ENCODE measurements at places on chromosomes 5 and 9.

- no peak for DNase-seq
These were observed 346.0 kb downstream of the KDM4C start for GRCh38 chr9:7103771-7104170.

DNA sequence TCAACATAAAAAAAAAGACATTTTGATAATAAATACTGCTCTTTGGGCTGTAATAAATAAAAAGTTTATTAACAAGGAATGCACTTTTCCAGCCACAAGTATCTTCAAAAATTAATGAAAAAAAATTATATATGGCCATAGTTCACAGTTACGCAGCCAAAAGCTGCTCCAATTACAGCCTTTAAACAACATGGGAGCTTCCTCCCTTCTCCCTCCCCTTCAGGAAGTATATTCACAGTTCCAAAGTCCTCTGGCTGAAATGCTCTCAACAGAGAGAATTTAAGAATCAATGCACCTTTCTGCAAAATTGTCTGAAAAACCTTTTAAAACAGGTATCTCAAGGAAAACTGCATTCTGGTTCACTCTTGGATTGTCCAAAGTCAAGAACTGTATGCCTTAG is 5.9 kb downstream of the PLK2 start:
- DNase-seq = no peak

- no peak for DNase-seq
These were observed 129.3 kb downstream of the GRIA1 start for GRCh38 chr5:153619771-153620170.

- no peak for DNase-seq
These were observed 731.5 kb downstream of the TLE1 start for GRCh38 chr9:80957801-80958200.

DNA sequence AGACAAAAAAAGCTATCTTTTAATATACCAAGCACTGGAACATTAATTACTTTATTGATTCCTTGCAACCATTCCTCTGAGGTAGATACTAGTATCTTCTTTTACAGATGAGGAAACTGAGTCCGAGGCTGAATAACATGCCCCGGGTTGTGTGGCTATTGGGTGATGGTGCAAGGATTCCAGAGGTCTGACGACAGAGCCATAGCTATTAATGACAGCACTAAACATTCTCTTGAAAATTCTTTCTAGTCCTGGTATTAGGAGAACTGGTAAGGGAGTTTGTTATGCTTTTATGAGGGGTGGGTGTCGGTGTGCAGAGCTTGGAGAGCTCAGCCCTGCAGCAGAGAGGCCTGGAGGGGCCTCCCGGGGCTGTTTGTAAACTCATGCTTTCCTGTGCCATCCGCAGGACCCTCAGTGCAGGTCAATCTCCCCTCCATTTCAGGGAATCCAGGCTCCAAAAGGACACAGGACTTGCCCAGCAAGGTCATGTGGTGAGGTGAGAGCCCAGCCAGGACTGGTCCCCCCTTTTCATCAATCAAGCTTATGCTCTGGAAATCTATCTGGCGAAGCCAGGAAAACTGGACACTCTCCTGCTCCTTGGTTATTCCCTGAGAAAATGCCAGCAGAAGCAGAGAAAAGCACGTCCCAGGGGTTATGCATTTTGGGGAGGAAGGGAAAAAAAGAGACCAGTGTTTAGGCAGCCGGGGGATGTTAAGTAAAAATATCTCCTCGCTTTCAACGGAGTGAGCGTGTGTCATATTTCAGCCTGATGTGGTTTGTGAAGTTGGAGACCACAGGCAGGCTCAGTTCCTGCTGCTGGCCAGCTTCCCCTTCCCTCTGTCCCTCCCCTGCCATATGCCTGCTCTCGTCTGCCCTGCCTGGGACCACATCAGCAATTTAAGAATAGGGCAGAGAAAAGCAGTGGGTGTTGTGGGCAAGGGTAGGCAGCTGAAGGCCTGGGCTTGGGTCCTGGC is 3.7 kb downstream of the GSN start:
- DNase-seq = no peak

DNA sequence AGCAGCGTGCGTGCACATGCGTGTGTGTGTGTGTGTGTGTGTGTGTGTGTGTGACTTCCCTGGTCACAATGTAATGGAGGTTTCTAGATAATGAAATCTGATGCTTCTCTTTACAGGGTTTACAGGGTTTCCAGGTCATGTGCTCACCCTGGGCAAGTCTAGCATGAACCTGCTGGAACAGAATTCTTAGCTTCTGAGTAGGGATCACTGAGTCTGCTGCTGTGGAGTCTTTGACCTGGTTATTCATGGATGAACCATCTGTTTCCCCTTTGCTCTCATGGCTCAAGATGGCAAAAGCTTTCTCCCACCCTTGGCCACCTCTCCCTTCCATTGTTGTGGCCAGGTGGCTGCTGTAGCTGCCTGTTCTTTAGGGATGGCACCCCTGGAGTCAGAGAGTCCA is 111.6 kb upstream of the SHB start:
- DNase-seq = no peak

GRCh38 chr9:108058135-108058814 is 568.7 kb upstream of the KLF4 start:
- no peak for DNase-seq

DNA sequence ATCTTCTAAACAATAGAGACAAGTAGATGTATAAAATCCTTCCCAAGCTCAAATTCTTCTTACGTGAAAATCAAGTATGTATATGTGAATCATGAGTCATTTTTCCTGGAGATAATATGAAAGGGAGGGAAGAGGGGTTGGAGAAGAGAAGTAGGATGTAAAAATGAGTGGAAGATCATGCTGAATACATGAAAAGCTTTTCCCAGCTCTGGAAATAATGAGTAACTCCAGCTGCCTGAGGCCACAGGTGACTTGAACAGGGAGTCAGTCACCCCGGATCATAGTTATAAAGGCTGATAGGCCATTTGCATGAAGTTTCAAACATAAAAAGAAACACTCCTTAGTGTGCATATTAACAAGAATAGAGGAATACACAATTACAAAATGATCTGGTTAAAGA is 486.7 kb downstream of the EFNA5 start:
- DNase-seq = no peak

DNA sequence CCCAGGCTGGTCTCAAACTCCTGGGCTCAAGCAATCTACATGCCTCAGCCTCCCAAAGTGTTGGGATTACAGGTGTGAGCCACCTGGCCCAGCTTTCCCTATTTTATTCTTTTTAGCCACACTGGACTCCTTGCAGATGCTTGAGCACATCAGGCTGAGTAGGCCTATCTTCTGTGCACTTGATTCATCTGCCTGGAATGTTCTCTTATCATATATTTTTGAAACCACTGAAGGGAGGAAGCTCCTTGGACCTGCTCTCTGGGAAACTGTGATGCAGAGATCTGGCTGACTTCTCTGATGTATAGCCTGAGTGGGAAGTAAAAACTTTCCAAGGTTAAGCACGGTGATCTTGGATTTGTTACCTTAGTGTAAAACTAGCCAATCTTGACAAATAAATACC is 6.5 kb upstream of the MAT2B start:
- DNase-seq = no peak

DNA sequence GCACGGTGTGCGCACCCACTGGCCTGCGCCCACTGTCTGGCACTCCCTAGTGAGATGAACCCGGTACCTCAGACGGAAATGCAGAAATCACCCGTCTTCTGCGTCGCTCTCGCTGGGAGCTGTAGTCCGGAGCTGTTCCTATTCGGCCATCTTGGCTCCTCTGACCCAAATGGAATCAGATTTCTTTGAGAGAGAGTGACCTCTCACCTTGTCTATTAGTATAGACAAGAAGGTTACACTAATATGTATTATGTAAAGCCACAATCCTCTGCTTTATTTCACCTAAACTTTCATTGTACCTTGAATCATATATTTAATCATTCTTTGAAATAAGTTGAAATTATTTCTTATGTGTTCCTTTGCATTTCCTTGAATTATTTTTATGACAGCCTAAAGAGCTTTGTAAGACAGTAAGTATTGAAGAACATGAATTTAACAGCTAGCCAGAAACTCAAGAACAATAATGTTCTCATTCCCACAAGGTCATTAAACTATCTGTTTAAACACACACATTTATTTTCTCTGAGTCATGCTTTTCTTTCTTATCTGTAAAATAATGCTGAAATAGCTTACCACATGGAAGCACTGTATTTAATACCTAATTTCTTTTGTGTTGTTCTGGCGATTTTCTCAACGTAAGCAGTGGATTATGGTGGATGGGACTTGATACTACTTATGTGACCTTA is 91.8 kb upstream of the DMRTA1 start:
- DNase-seq = no peak

DNA sequence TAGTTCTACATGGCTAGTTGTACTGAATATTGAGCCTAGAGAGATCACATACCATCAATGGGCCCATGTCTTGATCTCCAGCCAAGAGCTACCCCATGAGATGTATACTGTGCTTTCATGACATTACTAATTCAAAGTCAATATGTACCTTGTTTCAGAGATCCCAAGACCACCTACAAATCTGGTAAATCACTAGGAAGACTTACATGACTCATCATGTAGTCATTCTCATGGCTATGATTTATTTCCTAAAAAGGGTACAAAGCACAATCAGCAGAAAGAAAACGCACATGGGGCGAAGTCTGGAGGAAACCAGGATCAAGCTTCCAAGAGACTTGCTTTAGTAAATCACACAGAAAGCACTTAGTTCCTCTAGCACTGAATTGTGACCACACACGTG is 103.0 kb downstream of the PCSK5 start:
- no peak for DNase-seq

GRCh38 chr5:124843596-124843899 is 97.1 kb upstream of the ZNF608 start:
- no peak for DNase-seq

DNA sequence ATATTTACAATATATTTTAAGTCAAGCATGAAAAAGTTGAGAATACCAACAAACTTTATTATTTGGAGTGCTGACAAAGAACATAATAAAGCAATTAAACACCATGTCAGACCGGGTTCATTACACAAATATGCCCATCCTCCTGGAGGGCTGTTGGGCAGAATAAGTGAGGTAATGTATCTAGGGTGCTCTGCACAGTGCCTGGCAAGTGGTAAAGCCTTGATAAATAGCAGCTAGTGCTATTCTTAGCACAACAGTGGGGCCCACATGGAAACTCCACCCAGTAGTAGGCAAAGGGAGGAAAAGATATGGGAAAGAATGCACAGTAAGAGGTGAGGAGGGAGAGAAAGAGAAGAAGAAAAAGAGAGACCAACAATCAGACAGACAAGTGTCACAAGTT is 97.7 kb downstream of the SLC1A3 start:
- DNase-seq = no peak

DNA sequence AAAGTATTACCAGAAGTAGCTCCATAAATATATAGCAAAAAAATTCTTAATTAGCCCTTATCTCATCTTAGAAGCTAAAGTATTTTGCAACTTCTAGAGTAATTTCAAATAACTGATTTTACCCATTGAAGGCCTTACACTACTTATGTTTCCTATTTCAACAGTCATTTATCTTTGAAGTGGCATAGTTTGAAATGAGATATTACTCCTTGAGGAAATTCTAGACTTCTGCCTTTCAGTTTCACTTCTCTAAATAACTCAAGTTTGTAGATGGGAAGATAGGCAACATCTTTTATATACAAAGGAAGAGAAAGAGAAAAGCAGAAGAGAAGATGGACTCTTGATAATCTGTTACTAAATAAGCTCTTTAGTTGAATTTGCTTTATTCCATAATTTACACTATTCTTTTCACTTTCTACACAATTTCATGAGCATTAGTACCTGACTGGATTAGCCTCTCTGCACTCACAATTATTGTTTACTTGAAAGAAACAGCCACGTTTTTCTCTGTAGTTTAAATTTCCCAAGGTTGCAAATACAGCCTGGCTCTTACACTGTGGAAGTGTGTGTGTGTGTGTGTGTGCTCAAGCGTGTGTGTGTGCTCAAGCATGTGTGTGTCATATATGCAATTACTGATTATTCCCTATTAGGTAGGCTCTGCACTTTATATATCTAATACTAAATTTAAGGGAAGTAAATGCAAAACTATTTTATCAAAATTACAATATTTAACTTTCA is 60.6 kb upstream of the EMB start:
- no peak for DNase-seq

Data from ureter (tissue), 1 donor.